ENCODE measurements at places on chromosomes 6 and 20.

GRCh38 chr6:162343936-162344645, 383.5 kb downstream of the PRKN start:
- no peak for DNase-seq

- no peak for DNase-seq
Measured at GRCh38 chr20:582204-582603, 27.9 kb downstream of the TCF15 start.

- DNase-seq = no peak
Measured at GRCh38 chr20:16662467-16662866, 67.4 kb upstream of the SNRPB2 start.

- DNase-seq = no peak
Measured at GRCh38 chr6:9977411-9977810, 437.5 kb downstream of the TFAP2A start.

- no peak for DNase-seq
Measured at GRCh38 chr6:48397887-48398286, 286.9 kb upstream of the PTCHD4 start.

DNA sequence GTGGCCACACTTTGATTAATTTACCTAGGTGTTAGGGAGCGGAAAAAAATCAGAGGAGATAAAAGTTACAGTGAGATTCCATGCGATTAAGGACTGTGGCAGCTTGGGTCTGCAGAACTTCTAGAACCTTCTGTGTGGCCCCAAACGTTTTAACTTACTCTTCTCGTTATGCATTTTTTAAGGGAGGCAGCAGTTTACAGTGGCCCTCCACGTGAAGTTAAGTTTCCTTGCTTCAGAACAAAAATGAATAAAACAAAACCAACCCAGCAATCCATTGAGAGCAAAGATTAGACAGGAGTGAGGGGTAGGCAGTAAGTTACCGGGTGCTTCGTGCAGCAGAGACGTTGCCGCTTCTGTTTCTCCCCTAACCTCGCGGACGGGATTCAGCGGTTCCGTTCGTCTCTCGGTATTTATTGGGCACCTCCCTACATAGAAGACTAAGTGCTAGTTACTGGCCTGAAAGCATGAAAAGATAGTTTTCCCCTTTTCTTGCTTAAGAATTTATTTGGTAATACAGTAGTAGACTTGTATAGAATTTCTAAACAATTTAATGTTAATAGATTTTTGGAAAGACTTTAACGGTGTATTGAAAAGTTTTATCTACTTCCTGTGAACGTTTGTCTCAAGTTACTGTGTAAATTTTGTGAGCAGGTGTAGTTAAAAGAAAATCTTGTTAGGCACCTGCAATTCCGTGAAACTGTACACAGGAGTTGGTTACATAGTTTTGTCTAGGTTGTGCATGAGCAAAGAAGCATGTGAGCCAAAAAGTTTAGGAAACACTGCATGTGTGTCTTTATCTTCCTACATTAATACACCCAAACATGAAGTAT, 1.1 kb downstream of the BAG2 start:
- no peak for DNase-seq

- no peak for DNase-seq
Measured at GRCh38 chr6:20412682-20413073, 11.0 kb downstream of the E2F3 start.

DNA sequence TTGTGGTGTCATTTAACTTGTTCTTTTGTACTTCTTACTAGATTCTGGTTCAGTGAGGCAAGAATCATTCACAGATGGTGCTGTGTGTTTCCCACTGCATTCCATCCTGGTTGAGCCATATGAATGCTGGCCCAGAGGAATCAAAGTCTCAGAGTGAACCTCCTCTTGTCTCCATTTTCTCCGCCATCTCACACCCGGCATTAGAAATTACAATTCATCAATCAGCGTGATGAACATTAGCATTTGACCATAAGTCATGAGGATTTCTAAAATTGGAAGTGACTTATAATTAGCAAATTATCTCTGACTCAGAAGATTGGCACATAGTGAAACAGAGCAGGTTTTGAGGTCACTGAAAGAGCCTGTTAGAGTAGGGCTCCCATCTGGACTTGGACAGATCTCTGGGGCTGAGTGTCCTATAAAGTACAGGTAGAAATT, 25.2 kb downstream of the TNFAIP3 start:
- DNase-seq = no peak

- no peak for DNase-seq
Measured at GRCh38 chr6:143581835-143582480, 70.4 kb upstream of the FUCA2 start.

DNA sequence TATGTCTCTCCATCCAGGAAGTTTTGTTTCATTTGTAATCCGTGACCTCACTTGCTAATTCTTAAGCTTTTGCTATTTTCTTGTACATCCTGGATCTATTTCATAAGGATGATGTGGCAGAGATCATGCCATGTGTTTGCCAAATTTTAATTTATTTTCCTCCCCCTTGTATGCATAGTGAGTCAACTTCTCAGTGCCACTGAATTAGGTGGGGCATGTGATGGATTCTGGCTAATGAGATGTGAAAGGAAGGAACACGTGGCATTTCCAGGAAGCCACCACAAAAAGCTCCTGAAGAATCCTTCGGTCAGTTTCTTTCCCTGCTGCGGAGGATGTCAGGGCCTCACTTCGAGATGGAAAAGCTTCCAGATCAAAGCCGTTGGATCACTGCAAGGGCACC, 86.2 kb upstream of the PRL start:
- DNase-seq = no peak

- DNase-seq = no peak
Measured at GRCh38 chr20:26208296-26209091, 511.8 kb upstream of the ZNF337 start.

DNA sequence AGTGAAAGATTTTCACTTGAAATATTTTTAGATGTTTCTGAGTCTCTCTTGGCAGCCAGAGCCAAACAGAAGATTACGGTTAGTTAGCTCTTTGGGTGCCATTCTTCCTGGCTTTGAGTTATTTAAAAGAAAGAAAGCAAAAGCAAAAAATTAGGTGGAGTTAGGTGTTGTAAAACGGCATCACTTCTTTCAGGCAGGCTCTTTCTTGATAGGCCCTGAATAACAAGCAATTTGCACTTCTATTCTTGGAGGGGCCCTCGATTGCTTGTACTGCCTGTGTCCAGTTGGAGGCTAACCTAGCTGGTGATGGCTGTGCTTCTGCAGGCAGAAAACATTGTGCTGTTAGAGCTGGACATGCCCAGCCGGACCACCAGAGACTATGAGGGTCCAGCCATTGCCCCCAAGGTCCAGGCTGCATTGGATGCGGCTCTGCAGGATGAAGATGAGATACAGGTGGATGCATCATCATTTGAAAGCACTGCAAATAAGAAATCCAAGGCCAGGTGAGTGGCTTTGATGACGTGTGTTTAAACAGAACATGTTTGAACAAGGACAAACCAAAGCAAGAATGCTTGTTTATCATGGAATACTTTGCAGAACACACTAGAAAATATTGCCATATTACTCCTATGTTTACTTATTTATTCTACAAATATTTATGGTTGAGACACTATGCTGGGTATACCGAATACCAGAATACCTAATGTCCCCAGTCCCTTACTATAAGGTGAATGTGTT, 28.1 kb upstream of the ASXL1 start:
- no peak for DNase-seq

DNA sequence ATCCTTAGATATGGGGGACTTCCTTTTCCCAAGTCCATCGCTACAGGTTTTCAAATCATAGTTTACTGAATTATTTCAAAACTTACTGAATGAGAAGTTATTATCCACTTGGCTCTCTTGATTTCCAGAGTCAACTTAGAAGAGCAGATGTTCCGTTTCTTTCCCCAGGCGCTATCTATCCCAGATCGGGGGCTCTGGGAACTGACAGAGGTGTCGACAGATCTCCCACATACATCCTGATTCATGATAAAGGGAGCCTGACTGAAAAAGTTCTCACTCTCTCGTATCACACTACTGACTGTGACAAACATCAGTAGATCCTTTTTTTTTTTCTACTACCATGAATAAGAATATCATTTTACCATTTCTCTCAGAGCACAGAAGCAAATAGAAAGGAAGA, 654.8 kb downstream of the RNF144B start:
- no peak for DNase-seq
